ENCODE measurements at places on chromosomes 5 and 9.

DNA sequence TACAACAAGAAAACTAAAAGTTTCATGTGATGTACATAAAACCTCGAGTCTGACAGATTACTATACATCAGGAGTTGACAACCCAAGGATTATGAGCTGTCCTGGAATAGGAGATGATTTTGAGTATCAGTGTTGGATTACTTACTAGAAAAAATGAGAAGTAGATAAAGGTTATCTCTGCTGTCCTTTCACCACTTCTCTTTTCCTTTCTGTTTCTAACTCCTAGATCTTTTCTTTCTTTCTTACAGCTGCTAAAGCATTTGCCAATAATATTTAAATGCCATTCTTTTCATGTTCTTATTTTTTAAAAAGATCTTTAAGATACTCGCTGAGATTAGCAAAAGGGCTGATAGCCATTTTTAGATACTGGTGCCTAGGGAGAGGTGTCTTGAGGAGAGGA, 14.8 kb downstream of the RBM27 start:
- no peak for DNase-seq

- DNase-seq: no peak
Observed at GRCh38 chr9:20722221-20722620, 38.2 kb downstream of the FOCAD start.

DNA sequence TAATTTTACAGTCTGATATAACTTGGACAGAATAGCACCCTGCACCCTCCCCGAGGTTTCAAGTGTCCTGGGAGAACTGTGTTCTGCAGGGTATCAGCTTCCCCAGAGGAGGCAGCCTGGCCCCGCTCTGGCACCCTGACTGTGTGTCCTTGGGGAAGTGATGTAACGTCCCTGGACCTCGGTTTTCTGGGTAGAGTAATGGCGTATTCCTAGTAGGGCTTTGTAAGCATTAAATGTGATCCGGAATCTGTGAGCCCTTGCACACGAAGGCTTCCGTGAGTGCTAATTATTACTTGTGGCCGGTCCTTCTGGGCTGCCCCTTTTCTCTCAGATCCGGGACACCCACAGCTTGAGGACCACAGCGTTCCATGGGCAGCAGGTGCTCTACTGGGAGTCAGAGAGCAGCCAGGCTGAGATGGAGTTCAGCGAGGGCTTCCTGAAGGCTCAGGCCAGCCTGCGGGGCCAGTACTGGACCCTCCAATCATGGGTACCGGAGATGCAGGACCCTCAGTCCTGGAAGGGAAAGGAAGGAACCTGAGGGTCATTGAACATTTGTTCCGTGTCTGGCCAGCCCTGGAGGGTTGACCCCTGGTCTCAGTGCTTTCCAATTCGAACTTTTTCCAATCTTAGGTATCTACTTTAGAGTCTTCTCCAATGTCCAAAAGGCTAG, 1.0 kb upstream of the CACFD1 start:
- DNase-seq: no peak

DNA sequence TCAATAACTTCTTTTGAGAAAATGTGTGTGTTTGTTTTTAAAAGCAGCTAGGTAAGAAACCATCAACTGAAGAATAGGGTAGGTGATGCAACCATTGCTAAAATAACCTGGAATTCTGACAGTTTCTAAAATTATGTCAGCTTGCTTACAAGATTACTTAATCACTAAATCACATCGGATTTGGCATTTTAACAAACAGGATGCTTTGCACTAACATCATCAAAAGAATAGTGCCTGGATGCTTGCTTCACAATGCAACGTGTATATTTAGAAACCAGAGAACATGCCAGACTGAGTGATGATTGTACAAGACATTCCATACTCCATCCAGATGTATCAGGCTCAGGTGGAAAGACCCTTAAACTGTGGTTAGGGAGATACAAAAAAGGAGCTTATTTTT, 43.9 kb downstream of the PAM start:
- DNase-seq: no peak

DNA sequence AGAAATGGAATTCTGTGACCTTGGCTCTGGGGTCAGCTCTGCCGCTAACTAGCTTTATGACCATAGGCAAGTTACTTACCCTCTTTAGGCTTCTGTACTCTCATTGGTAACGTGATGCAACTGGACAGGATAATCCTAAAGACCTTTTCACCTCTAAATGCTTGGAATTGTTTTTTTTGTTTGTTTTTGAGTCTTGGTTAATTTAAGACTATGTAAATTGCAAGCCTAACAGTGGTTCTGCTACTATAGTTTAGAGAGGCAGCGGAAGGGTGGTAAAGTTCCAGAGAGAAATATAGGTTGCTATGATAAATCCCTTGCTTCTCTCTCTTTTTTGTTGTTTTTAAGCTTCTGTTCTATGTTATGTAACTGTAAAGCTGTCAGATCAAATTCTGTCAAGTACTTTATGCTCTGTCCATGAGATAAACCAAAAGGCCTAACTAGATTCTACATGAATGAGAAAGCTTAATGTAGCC, 17.6 kb downstream of the FAM169A start:
- no peak for DNase-seq

DNA sequence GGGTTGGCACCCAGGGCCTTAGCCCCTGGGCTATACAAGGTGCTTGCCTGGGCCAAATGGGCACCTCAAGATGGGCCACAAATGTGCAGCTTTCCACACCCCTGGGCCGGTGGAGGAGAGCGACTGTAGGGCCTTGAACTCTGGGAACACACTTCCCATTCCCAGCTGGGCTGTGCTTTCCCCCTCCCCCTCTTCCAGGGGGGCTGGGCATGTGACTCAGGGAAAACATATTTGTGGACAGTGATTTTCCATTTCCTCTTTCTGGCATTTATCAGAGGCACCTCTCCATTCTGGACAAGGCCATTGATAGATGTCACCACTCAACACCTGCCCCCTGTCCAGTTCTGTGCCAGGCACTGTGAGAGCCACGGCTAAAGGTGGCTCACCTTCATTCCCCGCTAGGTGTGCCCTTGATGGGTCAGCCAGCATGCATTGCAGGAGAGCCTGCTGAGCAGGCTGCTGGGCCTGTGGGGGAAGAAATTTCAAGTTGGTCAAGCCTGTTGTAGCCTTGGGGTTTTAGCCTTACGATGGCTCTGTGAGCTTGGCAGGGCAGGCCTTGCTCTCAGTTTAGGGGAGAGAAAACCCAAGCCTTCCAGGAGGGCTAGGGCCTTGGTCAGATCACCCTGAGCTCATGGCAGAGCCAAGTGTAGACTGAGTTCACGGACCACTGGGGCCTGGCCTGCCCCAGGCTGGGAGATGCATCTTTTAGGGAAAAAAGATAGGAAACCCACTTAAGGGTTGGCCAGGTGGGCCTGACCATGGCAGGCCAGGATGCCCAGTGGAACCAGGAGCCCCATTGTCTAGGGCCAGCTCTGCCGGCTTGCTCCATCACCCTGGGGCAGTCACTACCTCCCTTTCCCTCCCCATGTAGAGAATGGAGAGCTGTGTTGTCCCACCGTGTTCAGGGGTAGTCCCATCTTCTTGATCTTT, 113.9 kb downstream of the DAB2IP start:
- no peak for DNase-seq

- DNase-seq: no peak
Observed at GRCh38 chr5:2718115-2718514, 33.4 kb downstream of the IRX2 start.

GRCh38 chr9:14075218-14075617, 238.7 kb downstream of the NFIB start:
- no peak for DNase-seq

- DNase-seq: no peak
Observed at GRCh38 chr5:95909738-95910137, 51.9 kb downstream of the ELL2 start.

DNA sequence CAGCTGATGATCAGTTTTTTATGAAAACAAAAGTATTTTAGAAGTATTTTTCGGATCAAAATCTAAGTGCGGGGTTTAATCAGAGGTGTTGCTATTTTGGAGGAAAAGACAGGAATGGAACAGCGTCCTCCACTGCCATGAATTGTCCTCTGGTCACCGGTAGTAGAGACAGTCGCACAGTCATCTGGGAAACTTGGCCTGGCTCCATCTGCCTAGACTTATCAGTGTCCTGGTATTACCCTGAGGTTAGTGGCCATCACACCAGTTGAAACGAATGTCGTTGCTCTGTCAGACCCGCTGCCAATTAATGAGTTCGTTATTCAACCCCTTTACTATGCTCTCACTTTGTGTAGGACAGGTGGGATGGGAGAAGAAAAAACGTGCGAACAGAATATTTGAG, 8.2 kb downstream of the TLX3 start:
- no peak for DNase-seq

- no peak for DNase-seq
Observed at GRCh38 chr5:116486588-116486987, 88.0 kb downstream of the SEMA6A start.

DNA sequence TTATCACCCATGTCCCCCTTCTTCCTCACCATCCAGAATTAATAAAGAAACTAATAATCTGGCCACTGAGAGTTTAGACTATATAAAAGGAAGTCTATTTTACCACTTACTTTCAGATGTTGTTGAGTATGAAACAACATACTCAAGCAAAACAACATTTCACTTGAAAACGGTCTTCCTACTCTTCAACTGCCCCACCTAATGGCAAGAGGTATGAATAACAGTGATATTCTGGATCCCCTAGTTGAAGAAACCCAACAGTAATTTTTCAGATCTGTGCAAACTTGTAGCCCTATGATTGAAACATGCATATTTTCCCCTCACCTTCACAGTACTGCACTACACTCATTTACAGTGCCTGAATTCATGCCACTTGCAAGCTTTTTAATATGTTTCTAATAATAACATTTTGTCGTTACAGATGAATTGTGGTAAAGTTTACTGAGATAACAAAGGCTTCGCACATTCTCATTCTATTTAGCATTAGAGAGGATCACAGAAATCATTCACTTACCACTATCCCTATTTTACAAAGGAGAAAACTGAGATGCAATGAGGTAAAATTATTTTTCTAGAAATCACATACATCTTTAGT, 267.9 kb upstream of the PDE4D start:
- no peak for DNase-seq

GRCh38 chr5:155434681-155435080, 421.1 kb downstream of the KIF4B start:
- DNase-seq: no peak

- peak; percentile 55 for DNase-seq
Observed at GRCh38 chr9:107274953-107275422, 8.1 kb upstream of the RAD23B start.

DNA sequence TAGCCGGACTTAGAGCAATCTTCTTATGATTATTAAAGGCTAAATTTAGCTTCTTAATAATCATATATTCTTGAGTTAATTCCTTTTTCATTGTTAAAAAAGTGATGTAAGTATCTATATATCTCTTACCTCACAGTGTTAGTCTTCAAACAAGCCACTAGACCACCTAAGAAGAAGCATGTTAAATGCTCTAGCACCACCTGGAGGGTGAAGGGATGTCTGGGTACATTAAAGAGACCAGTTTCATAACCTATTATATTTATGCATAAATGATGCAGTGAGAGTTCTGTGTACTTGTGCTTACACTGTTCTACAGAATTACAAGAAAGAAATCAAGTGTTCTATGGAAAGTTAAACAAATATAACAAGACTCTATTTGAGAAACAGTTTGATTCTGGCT, 55.9 kb upstream of the SLCO6A1 start:
- DNase-seq: no peak

DNA sequence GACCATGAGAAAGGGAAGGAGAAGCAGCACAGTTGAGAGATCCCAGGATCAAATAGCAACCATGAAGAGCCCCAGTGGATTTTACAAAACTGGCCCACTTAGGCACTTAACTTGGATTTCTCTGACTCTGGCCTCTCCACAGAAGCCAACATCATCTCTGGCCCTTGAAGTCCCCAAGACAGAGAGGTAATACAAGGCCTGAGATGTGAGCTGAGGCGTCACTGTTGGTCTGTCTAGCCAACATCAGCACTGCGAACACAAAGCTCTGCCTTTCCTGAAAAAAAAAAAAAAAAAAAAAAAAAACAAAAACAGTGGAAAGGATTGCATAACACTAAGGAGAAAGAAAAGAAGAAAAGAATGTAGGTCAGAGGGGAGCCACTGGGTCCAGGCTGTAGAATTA, 378.3 kb downstream of the BRINP1 start:
- no peak for DNase-seq

GRCh38 chr5:17069995-17070511, 134.0 kb upstream of the MYO10 start:
- DNase-seq: no peak

DNA sequence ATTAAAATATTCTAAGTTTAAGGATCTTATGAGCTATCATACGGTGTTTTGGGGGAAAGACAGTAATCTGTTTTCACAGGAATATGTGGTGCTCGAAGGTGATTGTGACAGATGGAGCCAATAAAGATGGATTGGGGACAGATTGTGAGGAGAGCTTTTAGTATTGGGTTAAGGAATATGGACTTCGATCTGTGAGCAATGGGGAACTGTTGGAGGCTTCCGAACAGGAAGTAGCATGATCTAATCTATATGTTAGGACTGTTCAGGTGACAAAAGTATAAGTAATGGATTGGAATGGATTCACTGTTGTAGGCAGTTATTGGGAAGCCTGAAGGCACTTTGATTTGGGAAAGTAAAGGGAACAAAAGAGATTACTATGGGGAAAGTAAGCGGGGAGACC, 7.4 kb upstream of the ELL2 start:
- no peak for DNase-seq

DNA sequence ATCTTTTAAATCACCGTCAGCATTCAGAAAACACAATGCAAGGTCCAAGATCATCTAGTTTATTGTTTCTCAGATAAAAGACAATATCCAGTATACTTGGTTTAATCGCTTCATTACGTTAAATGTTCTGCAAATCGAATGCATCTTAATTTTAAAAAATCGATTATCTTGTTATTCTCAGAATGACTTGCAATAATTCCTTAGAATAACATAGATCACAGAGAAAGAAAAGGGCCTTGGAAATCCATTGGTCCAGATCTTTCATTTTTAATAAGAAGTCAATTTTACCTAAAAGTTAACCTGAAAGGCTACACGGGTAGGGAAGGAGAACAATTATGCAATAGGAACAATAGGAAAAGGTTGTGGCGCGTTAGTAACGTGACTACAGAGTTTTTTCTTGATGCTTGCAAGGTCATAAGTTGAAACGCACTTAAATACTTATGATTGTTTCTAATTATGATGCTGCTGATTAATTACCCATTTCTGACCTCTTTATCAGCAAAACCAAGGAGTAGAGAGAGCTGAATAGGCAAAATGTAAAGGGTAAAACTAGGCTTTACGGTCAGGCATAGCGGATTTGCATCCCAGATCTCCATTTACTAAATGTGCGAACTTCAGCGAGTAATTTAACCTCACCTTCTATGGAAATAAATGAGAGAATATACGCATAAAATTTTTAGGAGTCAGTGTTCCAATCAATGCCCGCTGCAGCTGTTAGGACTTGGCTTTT, 769 bp upstream of the LYRM7 start:
- no peak for DNase-seq

DNA sequence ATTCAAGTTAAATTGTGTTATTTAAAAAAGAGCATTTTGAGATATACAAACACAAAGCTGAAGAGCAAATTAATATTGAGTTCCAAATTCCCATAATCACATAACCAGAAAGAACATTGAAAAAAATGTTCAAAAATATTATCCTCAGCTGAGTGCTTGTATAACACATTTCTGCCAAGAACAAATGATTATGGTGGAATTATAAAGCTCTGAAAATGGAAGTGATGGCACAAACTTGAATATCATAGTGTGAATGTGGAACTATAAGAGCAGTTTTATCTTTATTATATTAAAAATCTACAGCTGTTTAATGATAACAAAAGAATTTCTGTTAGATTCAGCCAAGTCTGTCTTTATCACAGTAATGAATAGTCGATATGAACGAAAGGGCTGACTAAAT, 117.8 kb downstream of the MEF2C start:
- no peak for DNase-seq
